ENCODE measurements at places on chromosomes 5 and 9. TPM values are rescaled to one million over a fixed set of nuclear protein-coding genes. Genes with fewer than 3 reads are reported as not detected.

The BNIP1 gene
- 15.0 TPM for total RNA-seq

DNA sequence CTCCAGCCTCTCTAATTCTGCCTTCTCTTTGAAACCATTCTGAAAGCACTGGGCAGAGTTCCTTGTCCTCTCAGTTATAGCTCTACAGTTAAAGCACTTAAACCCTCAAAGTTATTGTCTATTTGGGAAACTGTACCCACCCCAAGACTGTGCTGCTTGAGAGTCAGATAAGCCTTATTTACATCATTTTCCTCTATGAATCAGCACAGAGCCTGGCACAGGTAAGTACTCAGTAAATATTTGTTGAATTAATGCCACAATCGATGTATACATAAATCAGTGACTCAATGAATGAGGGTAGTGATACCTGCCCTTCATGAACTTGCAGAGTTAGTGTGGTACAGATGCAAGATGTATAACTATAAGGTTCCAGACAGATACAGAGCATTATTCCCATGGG is 549.4 kb upstream of the KLF4 start:
- no peak for DNase-seq

DNA sequence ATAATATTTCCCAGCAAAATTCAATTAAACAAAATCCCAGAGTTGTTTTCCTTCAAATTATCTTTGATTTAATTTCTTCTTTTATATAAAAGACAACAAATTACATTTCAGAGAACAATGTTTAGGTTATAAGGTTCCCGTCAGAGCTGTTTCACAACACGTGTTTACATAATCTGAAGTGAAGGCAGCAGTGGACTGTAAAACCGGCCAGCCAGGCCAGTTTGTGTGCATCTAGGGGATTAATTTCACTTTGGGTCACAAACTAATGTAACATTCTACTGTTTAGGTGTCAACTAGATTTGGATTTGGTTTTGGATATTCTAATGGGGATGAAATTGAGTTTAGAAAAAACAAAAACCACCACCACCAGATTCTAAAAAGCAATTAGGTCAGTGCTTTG is 86.5 kb upstream of the PLPP1 start:
- DNase-seq = no peak

DNA sequence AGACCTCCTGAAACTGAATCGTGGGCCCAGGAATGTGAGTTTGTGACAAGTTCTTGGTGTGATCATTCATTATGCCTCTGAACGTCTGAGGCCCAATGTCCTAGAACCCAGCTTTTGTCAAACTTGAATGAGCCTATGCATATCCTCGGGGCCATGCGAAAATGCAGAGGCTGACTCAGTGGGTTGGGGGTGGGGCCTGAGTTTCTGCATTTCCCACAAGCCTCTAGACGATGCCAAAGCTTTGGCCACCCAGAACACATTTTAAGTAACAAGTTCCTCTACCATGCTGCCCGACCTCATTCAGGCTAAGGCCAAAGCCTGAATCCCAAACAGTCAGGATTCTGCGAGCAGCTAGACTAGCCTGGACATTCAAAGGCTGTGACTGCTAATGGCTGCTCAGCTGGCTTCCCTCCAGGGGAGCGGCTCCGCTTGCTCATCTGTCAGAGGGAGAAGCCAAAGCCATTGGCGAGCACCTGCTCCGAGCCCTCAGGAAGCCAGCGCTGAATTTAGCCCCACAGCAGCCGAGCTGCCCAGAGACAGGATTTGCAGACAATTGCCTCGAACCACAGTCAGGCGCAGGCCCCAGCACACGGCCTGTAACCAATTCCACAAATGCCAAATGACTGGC is 177.5 kb downstream of the ZDHHC21 start:
- no peak for DNase-seq

The AIF1L gene
- total RNA-seq = 0.47 TPM

The TMEM252 gene
- not detected for total RNA-seq

DNA sequence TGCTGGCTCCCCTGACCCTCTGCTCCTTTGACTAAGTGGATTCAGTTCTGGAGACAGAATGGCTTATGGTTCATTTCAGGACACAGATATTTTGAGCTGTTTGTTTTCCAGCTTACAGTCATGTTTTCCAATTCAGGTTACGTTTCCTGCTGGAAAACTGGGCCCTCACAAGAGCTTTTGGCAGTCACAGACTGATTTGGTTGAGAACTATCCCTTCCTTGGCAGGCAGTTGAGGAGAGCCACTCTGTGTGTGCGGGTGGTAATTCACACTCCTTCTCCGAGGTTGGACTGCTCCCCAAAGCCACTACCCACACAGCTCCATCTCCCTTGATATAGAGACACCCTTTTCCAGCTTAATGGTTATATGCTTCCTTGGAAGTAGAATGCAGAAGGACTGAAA is 534.5 kb downstream of the TMEM38B start:
- DNase-seq = no peak
